Inflammatory macrophage treated with lipopolysaccharide for 1 hour (primary cell): ENCODE measurements at places on chromosomes 7 and 10.

- DNase-seq: no peak
Measured at GRCh38 chr10:52213321-52213752, 100.7 kb upstream of the DKK1 start.

GRCh38 chr10:84038035-84038434 is 101.3 kb upstream of the GHITM start:
- DNase-seq: no peak

GRCh38 chr7:87935384-87935706 is 1.3 kb downstream of the ADAM22 start:
- DNase-seq: no peak

DNA sequence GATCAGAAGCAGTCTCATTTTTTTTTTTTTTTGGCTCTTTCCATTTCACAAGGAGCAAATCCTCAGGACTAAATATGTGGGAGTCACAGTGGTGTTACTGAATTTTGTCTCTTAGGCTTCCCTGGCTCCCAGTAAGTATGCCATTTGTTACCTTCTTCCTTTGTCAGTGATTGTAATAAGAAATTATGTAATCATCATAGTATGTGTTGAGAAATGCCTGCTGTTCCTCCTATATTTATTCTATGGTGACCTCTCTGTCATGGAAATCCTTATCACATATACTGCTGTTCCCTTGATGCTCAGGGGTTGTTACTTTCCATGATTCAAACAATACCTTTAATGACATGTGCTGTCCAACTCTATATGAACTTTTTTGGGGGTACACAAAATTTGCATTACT is 4.8 kb upstream of the OR9A4 start:
- peak; percentile 26 for DNase-seq

- DNase-seq: no peak
Measured at GRCh38 chr10:37263304-37263703, 137.9 kb downstream of the ANKRD30A start.

DNA sequence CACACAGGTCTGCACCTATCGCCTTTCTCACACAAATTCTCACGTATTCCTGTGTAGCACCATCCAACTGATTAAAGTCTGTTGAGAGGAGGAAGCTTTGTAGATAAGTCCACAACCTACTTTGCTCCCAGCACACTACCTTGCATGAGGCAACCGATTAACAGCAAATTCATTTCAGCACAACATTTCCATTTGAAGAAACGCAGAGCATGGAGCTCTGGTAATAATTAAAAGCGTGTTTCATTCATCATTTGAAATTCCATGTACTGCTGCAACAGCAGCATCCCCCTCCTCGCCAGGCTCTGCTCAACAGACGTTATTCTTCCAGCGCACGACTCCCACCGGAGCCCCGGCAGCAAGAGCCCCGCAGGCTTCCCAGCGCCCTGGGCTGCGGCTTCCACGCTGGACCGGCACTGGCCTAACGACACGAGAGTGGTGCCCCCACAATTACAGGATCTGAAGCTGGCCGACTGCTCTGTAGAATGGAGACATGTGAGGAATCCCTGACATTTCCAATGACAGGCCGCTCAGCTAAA is 118.8 kb downstream of the DIP2C start:
- no peak for DNase-seq

GRCh38 chr10:19194866-19195265 is 146.3 kb downstream of the MALRD1 start:
- DNase-seq: no peak

DNA sequence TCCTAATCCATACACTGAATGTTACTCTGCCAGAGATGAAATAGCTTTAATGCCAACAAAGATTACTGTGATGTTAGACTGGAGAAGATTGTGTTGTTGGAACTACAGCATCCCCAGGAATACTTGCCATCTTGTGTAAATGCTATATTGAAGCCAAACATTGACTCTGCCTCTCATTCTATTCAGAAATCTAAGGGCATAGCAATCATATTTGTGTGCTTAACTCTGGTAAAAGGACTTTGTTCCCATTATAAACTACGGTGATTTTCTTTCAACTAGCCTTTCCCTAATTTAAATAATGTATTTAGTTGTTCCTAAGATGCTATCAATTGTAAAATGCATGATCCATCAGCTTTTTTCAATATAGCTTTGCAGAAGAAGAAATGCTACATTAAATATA is 498.4 kb upstream of the LRRN3 start:
- no peak for DNase-seq

DNA sequence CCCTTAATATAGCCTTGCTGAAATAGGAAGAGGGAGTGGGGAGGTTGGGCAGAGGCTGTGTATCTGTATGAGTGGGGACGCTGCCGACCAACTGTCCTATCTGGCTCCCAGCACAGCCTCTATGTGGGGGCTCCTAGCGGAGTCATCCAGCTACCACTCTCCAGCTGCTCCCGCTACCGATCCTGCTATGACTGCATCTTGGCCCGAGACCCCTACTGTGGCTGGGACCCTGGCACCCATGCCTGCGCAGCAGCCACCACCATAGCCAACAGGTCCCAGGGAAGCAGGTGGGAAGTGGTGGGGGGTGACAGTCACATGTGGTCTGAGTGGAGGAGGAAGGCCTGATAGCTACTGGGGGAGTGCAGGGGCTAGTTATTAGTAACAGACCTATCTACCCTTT is 6.6 kb downstream of the MRPL43 start:
- no peak for DNase-seq

GRCh38 chr7:71612911-71613310 is 481.0 kb downstream of the GALNT17 start:
- DNase-seq: no peak

DNA sequence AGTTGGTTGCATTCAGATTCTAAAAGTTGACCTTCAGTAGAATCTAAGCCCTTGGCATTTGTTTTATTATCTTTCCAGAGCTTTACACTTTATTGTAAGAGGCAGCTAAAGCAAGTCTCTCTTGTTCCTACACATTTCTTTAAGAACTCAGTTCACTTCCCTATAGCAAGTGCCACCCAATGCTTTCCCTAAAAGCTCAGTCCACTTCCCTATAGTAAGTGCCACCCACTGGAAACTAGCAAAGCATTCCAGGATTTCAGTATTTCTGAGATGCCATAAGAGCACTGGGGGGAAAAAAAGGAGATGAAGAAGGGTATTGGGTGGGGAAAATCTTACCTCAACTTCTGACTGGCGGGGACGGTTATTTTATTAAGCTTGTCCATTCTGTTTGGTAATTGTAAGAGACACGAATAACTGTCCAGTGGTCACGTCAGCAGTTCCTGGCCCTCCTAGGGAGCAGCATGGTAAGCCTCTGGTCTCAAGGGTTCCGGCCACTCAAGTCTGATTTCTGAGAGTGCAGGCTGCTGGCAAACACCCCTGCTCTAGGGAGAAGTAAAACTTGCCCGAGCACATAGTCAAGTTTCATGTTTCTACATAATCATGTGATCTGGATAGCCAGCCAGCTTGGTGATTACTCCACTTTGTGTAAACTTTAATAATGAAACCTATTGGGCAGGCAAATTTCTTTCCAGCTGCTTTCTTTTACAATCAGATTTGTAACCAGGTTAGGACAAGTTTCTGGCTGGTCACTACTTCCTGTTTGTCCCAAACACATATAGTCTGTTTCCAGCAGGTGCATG is at the start of gene BLNK:
BLNK (minus strand) TSS at position 554 of the 800 bp plus-strand sequence; CDS start at position 383, 171 bp downstream.
- DNase-seq: peak; percentile 89

- DNase-seq: no peak
Measured at GRCh38 chr7:112505495-112505894, 24.7 kb downstream of the LSMEM1 start.

- no peak for DNase-seq
Measured at GRCh38 chr7:130444234-130444633, 3.4 kb upstream of the CEP41 start.
